Activated T-helper 1 cell treated with anti-CD3 and anti-CD28 coated beads, Interleukin-2, amount 50 U/mL, for 16 hours (primary cell): ENCODE measurements at places on chromosomes 2 and 18.

GRCh38 chr2:39717067-39717466, 51.4 kb downstream of the TMEM178A start:
- DNase-seq: no peak

GRCh38 chr18:79923896-79924585, 27.4 kb downstream of the SLC66A2 start:
- no peak for DNase-seq

DNA sequence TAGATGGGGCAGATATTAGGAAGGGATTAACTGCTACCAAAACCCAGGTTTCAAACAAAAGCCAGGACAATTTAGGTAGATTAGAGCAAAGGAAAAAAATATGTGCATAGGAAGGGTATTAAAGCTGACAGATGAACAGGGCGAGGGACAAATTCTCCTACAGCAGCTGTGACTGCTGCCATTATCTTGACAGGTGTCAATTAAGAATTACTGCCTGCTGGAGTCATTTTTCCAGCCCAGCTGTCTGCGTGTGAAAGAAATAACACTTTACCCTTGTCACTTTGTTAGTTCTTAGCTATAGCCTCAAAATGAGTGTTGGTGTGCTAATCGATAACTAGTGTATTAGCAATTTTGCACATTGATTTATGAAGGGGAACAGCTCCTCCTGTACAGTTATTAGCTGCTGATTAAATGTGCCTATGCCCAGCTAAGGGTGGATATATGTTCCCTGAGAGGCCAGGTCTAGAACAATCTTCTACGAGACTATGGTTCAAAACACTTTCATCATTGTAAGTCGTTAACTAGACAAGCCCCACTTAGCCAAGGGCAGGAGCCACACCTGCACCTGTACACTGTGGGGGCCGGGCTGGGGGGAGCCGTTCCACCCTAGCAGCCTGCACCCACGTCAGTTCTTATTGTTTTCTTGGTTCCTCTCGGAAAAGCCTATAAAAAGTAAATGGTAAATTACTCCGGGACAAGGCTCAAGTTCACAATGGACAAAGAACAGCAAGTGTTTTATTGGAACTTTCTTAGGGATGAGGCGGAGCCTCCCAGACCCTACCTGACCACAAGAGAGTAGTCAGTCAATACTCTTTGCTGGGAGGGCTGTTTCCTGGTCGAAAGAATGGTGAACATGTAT, 7.7 kb downstream of the TSHZ1 start:
- DNase-seq: no peak

DNA sequence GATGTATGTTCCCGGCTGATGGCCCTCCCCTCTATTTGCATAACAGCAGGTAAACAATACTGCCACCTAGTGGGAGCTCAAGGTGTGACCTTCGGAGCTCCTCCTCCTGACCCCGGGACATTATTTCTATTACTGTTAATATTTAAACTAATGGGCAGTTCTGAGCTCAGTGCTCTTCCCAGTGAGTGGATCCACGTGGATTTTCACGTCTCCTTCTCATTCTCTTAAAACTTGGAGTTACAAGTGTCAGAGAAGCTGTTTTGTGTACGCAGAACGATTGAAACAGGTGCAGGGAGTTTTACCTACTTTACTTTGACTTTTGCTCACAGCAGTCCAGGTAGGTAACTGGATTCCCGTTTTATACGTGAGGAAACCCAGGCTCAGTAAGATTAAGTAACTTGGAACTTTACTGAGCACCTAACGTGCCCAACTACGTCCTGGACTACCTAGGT, 127.3 kb downstream of the PRKCE start:
- peak; percentile 35 for DNase-seq

DNA sequence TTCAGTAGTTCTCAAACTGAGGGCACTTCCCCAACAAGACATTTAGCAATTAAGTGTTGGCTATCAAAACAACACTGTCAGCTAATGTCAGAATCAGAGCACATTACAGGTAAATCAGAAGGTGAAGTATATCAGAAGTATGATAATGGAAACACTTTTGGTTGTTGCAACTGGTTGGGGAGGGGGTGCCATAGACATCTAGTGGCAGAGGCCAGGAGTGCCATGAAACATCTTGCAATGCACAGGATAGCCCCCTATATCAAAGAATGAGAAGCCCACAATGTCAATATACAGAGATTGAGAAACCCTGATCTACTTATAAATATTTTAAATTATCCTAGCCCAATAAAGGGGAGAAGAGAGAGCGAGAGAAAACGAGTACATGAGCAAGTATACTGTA, 4.9 kb upstream of the XPO1 start:
- DNase-seq: no peak

GRCh38 chr18:59516356-59517155, 157.5 kb upstream of the LMAN1 start:
- no peak for DNase-seq

DNA sequence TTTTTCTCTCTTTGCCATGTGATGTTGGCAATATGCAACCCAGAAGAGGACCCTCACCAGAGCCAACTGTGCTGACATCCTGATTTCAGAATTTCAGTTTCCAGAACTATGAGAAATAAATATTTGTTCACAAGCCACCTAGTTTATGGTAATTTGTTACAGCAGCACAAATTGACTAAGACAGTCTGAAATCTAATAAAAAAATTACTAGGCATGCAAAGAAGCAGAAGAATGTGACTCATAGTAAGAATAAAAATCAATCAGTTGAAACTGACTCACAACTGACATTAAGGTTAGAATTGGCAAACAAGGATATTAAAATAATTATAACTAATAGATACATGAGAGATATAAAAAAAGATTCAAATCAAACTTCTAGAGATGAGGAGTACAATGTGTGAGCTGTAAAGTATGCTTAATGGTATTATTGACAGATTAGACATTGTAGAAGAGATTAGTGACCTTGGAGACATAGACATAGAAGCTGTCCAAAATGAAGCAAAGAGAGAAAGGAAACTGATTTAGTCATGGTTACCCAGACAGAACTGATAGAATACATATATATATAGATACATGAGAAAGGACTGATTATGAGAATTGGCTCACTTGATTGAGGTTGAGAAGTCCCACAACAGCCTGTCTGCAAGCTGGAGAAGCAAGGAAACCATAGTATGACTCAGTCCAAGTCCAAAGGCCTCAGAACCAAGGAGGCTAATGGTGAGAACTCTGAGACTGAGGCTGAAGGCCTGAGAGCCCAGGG, 27.8 kb upstream of the TTC39C start:
- DNase-seq: no peak

DNA sequence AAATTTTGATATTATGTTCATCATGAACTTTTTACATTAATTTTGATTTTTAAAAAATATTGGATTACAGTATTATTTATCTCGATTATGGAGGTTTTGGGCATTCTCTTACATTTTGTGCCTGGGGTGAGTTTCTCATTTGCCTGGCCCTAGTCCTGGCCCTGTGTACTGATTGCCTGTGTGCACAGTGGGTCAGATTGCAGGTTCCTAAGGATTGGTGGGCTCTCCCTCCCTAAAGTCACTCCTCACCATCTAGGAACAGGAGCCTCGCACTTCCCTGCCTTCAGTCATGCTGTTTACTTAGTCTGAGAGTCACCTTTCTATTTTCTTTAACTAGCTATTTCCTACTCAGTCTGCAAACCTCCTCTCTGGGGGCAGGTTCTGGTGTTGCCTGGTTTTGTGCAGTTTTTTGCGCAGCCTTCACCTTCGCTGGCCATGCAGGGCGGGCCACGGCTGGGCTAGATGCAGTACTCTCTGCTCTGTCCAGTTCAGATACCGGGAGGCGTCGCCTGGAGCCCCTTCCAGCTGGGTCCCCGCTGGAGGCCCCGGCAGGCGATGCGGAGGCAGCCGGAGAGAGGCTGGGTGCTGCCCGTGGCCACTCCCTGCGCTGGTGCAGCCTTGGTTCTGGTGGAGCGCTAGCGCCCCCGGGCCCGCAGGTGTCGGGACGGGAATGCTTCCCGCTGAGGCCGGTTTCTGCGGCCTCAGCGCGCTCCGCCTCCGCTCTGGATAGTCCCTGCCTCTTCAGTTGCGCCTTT, 23.3 kb upstream of the MC5R start:
- peak; percentile 8 for DNase-seq

DNA sequence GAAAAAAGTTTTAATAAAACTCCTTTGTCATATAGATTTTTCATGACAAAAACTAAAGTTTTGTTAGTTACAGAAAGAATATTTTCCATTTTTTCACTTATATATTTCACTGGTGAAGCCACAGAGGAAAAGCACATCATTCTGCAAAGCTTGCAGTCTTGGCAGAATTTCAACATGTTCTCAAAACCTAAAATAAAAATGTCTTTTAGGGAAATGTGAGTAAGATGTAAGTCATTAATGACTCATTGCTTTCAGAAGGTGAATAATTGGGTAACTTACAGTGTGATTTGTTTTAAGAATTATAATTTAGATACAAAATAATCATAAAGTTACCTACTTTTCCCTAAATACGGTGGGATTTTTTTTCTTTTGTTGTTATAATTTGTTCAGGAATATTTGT, 43.4 kb upstream of the TNFRSF11A start:
- DNase-seq: no peak

GRCh38 chr2:12652723-12653122, 64.0 kb upstream of the TRIB2 start:
- no peak for DNase-seq

GRCh38 chr18:11883153-11883552, 25.0 kb downstream of the MPPE1 start:
- no peak for DNase-seq

- DNase-seq: no peak
These were observed 298.8 kb upstream of the FANCL start for GRCh38 chr2:58539973-58540372.

GRCh38 chr18:3380384-3380961, 69.5 kb upstream of the TGIF1 start:
- no peak for DNase-seq

DNA sequence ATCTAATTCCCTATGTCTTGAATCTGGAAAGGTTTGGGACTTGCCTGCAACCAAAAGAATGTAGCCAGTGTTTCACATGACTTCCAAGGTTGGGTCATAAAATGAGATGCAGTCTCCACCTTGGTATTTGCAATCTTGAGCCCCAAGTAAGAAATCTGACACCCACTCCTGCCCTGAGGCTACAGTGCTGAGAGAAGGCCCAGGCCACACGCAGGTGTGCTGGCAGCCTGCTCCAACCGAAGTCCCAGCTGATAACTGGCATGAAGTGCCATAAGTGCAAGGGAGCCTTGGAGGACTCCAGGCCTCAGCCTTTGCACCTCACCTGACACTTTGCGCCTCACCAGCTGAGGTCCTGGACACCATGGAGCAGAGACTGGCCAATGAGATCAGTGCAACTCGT, 182.7 kb downstream of the ANAPC1 start:
- DNase-seq: no peak

DNA sequence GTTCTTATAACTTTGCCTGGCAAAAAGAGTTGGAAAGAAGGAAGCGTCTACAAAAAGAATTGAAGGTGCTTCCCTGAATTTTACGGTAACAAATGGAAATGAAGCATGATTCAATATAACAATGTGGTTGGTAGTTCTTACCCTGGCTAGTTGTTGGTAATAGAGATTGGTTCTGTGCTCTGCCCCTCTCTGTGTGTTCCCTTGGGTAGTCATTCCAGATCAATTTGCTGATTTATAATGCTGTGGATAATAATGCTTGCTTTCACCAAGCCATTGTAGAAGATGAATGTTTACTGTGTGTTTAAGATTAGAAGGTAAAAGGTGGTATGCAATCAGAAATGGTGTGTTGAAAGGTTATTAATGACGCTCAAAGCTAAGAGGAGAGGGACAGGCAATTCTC, 577.8 kb upstream of the NXPH2 start:
- no peak for DNase-seq

DNA sequence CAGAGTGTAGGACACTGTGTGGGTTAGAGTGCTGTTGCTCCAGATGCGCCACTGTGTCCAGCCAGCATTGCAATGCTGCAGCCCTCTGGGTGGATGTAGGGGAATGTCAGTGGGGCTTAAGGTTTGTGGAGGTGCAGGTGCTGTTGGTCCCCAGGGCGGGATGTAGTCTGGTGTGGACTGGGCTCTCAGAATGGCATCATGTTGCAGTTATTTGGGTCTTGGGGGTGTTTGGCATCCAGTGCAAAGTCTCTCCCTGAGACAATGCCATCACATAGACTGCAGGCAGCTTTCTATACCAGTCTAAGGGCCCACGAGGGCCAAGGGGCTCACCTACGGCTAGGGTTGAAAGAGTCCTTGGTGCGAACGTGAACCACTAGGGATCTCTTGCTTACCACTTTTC, 275.3 kb downstream of the SOX11 start:
- no peak for DNase-seq

DNA sequence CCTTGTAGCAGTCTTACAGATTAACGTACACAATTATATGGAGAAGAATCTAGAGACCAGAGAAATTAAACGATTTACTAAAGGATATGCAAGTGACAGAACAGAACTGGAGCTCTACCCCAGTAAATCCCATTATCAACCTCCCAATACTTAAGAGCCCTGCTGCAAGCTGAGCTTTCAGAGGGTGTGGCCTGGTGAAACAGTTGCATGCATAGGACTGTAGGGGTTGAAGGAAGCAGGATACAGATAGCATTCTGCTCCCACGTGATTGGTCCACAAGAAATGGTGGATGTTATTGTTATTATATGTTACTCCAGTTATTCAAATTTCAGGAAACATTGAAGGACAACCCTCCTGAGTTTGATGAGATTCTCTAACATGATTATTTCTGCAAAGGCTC, 210.8 kb upstream of the THUMPD2 start:
- DNase-seq: no peak

DNA sequence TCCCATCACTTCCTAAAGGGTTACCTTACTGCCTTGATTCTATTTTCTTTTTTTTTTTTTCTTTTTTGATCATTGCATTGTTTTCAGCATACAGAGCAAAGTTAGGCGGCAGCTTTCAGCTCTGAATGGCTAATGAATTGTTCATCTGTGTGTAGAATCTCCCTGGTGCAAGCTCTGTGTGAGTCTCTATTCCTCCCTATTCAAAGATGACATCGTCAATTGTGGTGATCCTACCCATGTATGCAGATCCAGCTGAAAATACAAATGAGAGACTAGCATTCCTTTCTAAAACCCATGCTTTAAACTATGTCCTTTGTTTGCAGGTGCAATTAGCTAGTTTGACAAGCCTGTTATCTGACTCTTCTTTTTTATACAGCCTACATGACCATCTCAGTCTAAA, 539.0 kb downstream of the ARHGAP15 start:
- no peak for DNase-seq

- peak; percentile 64 for DNase-seq
These were observed 62.1 kb upstream of the REL start for GRCh38 chr2:60819155-60819862.

DNA sequence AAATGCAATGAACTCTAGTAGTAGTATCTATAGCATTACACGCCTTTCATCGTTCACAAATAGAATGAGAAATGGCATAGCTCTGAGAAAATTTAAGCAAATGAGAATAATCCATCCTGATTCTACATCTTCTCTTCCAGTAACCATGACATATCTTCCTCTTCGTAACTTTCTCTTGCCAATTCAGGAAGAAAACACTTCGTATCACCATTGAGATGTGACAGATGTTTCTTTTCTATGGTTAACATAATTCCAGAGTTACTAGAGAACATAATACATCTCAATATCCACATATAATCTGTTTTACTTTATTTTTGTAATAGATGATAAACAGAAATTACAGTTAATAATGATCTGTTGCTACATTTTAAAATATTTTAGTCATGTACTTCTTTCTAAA, 1527.4 kb downstream of the LRP1B start:
- no peak for DNase-seq
